ENCODE measurements at places on chromosomes 3 and 15.

DNA sequence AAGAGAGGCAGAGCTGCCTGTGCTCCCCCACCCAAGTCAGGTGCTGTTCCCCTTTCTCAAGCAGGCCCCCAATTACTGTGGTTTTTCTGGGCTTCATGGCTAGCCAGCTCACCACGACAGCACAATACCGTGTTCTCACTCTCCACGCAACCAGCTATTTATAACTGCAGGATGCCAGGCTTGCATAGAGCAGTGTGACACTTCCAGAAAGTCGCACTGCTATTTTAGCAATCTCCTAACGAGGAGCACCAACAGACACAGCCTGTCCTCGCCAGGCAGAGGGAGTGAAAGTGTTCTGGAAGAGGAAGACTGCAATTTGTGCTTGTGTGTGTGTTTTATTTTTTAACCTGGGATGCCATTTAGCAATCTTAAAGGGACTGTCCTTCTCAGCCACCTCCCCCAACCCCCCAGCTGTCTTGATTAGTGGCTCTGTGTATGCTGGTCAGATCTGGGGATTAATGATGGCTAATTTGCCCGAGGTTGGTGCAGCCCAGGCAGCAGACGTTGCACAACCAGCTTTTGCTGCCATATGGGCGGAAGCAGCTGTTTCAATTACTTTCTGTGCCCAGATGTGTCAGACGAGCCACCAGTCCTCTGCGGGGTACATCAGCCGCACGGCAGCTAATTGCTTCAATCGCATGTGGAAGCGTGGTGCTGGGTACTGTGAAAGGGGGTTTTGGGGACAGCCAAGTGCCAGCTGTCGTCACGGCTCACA is 268.0 kb upstream of the ARRDC4 start:
- DNase-seq: no peak

- DNase-seq: no peak
Measured at GRCh38 chr3:77467702-77468625, 428.1 kb downstream of the ROBO2 start.

DNA sequence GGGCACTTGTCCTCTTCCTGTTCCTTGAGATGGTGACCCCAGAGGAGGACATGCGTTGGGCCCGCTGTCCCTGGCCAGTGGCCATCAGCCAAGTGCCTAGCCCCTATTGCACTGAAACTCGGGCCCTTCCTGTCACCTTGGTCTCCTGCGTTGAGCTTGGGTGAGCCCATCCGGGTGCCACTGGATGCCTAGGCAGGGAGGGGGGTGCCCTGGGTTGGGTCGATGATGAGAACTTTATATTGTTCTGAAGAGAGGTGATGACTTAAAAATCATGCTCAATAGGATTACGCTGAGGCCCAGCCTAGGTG is 221.8 kb downstream of the SNRPN start:
- DNase-seq: no peak

- DNase-seq: no peak
Measured at GRCh38 chr3:123880998-123881561, 3.1 kb downstream of the MYLK start.

GRCh38 chr3:30691249-30691880 is 85.0 kb downstream of the TGFBR2 start:
- no peak for DNase-seq

DNA sequence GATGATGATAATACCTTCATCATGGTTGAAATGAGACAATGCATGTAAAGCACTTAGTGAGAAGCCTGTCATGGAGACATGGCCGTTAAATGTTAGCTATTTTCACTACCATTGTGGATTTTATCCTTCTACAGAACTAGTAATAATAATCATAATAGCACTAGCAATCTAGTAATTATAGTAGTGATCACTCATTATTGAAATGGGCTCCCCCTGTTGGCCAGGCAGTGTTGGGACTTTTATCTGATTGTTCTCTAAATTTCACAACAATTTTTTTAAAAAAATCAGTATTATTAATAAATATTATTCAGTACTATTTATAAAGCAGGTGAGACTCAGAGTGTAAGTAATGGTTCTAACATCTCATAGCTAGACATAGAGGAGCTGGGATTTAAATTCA is 396.3 kb downstream of the IL5RA start:
- DNase-seq: no peak

DNA sequence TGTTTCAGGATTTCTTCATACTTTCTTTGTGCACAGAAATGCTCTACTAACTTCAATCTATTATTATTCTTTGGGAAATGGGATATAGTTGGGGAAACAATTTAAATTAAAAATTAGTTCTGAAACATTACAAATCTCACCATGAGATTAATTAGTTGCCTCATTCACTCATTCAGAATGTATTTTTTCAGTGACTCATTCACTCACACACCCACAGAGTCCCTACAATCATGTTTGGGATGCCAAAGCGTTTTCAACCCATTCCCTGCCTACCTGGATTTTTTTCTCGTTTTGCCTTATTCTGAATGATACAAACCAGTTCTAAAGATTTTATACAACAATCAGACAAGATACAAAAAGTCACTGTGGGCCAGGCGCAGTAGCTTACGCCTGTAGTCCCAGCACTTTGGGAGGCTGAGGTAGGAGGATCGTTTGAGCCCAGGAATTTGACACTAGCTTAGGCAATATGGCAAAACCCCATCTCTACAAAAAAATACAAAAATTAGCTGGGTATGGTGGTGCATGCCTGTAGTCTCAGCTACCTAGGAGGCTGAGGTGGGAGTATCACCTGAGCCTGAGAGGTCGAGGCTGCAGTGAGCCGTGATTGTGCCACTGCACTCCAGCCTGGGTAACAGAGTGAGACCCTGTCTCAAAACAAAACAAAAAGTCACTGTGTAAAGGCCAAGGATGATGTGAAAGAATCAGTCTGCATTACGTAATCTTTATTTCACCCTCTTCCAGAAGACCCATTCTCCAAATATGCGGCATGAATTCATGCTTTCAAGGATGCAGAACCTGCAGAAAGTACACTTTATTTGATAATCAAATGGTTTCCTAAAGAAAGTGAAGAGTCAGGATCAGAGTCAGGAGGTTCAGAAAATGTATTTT is 34.8 kb upstream of the ARHGEF3 start:
- no peak for DNase-seq

GRCh38 chr3:194133661-194134230 is 2.2 kb upstream of the HES1 start:
- no peak for DNase-seq

Data from esophagus squamous epithelium (tissue), 5 donors.